ENCODE measurements at places on chromosomes 1 and 21.

DNA sequence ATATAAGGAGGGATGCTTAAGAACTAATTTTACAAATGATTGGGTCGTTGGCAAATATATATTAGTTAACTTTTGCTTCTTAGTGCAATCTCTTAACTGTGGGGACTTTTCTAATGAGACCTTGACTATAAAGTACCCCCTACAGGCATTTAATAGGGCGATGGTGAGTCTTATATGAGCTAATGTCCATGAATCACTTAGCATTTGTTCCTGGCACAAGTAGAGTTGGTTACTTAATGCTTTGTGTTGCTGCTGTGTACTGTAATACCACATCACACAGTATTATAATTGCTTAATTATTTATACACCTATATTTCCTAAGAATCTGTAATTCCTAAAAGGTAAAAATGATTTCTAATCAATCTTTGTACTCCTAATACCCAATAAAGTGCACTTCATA, 25.3 kb upstream of the TMCO1 start:
- no peak for DNase-seq

- DNase-seq: no peak
Observed at GRCh38 chr1:159826441-159827101, at the start of gene SLAMF8. Gene SLAMF8 (plus strand): TSS chr1:159826873. CDS start chr1:159826899, 26 bp downstream.

DNA sequence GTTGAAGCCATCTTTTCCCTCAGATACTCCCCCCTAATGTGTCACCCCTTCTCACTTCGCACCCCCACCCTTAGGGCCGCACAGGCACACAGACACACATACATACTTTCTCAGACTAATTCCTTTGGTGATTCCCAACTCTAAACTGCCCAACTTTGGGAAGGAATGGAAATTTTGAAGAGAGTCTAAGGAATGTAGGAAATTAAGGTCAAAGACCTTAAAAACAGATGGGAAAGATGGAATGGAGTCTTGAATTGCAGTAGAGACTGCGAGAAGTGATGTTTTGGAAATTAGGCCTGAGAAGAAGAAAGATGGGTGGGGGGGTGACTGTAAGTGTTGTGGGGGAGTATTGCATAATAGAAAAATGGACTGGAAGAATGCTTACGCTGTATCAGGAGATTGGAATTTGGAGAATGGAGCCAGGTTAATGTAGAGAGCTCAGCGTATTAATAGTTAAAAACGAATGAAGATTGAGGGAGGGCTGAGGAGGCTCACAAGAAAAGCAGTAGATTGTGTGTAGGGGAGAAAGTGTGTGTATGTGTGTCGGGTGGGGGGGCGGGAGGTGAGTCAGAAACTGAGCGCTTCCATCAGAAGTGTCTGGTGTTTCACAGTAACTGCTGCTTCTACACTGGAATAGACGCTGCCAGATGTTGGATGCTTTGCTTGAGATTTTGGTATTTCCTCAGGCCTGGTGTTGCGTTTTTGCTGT, 1.7 kb downstream of the PIP5K1A start:
- DNase-seq: no peak

DNA sequence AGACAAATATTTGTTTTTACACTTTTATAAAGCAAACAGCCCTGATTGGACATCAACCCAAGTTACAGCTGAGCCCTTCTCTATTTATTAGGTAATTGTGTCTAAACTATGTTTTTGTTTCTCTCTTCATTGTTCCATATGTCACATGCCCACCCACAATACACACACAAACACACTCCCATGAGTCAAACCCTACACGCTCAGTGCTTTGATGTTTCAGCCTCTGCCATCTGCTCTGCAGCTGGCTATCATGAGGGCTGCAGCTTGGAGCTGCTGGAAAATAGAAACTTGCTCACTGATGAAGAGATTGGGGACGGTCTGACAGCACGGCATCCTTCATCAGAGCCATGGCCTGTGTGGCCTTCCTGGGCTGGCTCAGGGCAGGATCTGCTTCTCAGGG, 41.7 kb downstream of the PSMG1 start:
- DNase-seq: no peak

DNA sequence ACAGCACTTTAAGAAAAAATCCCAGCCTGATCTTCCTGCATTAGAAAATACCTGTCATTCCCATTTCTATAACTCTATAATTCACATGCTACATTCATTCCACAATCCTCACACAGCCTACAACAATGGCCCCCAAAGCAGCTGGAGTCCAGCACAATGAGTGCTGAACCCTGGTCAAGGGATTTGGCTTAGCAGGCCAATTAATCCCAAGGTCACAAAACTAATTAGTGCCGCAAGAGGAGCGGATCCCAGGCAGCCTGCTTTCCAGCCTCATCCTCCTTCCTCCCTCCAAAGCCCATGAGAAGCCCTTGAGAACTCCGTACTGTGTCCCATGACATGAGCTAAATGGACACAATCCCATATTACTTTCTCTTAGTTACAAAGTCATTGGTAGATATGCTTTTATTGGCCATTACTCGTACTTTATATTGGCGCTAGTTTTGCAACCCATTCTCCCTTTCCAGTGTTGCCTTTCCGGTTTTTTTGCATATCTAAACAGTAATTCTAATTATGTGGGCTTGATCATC, 94.8 kb downstream of the DAB1 start:
- DNase-seq: no peak

DNA sequence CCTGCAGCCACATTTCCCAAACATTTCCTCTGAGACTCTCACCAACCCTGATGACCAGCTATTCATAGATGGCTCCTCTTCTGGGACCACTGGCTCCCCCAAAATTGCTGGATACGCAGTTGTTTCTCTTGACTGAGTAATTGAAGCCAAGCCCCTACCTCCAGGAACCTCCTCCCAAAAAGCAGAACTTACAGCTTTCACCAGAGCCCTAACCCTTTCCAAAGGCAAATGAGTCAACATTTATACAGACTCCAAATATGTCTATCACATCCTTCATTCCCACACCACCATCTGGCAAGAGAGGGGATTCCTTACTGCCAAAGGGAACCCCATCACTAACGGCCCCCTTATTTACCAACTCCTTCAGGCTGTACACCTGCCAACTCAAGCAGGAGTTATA, 20.3 kb upstream of the CA6 start:
- no peak for DNase-seq

Measured in progenitor cell of endocrine pancreas (in vitro differentiated cells).